ENCODE measurements at places on chromosomes 11 and 22.

- no peak for DNase-seq
These were observed 20.2 kb upstream of the IFITM3 start for GRCh38 chr11:340539-341512.

DNA sequence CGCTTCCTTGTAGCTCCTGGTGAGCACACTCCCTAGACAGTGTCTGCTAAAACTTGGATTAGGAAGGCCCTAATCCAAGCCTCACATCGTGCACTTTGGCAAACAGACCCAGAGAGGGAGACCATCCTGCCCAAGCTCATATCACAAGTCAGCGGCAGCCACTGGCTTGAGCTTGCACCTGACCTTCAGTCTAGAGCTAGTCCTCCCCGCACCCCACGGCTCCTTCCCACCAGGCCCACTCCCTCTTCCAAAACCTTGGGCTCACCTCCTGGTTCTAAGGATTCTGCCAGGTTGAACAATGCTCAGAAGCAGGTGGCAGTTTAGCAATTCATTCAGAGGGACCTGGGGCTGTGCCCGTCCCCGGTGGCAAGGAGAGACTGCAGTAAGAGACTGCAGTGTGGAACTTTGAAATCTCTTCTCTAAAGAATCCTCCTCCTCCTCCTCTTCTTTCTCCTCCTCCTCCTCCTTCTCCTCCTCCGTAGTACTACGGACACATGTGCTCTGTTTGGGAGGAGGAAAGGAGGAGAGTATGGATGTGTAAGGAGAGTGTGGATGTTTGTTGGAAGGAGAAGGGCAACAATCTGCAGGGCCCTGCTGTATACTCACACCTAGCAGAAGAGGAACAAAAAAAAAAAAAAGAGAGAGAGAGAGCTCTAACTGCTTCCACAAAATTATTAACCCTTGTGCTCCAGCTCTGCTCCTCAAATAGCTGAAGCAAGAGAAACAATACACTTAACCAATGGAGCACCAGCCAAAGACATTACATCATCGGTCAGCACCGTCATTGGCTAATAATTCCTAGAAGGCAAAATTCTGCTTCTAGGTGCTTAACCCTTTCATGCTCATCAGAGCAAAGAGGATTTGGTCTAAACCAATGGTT lies 6.0 kb downstream of the SYN3 start:
- DNase-seq = no peak

DNA sequence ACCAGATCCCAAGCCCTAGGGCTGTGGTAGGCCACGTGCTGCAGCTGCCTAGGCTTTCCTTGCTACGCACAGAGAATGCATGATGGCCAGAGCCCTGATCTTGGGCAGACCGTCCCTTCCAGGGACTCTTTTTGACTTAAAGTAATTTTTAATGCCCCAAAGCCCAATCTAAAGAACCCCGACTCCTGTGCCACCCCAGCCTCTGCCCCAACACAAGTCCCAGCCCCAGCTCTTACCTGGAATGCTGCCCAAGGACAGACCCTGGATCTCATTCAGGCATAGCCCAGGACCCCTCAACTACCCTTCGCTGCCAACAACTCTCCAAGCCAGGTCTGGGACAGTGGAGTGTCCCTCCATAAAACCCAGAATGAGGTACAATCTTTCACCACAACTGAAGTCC lies 211.7 kb upstream of the B3GAT1 start:
- DNase-seq = no peak

DNA sequence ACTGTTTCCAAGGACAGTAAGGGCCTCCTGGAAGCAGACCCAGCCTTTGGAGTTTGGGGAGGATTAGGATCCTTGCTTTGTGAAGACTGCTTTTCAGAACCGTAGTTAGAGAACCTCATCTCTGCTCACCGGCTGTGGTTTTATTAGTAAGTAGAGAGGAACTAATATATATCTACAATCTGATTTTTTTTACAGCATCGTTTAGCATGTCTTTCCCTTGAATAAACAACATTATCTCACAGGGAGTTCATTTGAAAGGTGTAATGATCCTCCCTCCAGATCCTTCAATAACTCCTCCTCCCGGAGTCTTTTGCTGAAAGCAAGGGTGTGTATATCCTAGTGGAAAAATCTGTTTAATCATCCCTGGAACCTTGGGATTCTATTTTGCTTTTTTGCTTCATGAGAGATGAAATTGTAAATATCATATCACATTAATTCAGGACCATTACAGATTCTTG lies 132.7 kb downstream of the DBX1 start:
- DNase-seq = no peak

DNA sequence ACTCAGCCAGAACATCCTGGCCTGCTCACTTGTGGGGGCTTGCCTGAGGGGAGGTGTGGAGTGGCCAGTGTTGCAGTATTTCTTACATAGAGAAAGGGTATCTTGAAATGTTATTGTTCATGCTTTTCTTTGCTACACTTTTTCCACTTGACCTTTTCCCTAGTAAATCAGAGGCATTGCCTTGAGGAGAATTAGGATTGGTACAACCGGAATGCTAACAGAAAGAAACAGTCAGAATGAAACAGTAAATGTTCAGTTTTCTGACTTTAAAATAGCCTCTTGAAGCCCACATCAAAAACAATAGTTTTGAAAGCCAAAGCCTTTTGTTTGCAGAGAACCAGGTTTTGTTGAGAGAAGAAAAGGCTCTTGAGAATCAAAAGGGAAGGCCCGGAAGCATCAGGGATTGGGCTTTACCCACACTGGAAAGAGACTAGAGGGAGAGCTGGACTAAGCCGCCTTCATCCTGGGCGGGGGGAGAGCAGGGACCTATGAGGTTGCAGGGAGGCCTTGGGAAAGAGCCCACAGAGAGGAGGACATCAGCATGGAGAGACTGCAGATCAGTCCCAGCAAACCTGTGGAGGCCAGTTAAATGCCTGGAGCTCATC lies 12.4 kb downstream of the ADM start:
- DNase-seq = no peak
